ENCODE measurements at places on chromosomes 11 and 22.
A peak's percentile ranks its signal among the peaks of the same experiment; 100 is the strongest.

DNA sequence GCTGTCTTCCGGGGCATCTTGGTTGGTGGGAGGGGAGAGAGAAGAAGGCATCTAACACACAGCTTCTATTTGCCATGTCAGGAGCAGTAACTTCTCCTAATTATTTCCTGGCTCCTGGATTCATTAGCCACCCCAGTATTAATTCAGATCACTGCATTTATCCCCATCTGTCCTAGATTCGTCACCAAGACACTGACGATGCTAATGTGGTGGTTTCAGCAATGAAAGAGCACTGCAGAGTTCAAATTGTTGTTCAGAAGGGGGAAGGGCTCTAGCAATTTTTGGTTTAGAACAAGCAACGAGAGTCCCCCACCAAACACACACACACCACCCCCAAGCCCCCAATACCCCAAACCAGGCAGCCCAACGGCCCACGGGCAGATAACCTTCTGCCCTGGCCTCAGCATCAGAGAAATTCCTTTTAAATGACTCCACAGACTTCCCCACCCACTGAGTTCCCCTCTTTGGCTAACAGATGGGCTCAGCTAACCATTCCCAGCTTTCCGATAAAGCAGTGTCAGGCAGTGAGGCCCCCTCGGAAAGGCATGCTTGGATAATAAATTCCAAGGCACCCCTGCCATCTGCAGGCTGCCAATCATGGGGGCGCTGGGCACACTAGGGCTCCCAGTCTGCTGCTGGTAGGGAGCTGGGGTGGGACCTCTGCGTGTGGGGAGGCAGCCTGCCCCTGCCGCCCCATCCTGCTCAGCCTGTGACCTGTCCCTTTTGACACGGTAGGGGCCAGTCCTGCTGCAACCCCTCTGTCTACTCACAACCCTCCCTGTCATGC, 453.5 kb downstream of the MIAT start:
- peak; percentile 47 for DNase-seq

DNA sequence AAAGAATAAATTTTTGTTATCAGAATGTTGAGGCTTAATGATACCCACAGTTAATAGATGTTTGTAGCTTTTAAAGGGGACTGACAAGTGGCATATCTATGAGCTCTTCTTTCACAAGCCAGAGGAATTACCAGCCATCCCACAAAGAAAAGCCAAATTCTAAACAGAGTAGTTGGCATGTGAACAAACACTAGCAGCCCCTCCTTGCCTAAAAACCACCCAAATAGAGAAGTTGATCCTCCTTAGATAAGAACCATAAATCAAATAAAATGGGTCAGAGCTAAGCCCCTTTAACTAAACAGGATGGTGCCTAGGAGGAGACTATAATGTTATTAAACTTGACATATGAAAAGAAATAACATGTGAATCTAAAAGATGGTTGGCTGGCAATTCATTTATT, 11.4 kb downstream of the LPXN start:
- DNase-seq: no peak

GRCh38 chr22:28857288-28857687, 26.1 kb upstream of the ZNRF3 start:
- DNase-seq: no peak

GRCh38 chr11:57543593-57543992, 6.2 kb downstream of the SMTNL1 start:
- DNase-seq: no peak

DNA sequence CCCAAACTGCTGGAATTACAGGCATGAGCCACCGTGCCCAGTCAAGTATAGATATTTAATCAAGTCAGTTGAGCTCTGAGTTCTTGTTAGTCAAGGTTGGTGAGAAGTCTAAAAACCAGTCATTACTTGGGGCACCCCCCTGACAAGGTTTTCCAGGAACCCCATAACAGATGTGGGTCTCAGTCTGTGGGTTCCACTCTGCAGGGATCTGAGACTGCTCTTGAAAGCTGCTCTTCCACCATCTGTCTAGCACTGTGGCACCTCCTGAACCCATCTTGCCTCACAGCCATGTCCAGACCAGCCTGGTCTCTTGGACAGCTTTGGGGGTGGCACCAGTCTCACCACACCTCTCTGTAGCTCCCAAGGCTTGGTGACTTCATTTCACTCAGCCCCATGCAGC, 44.3 kb upstream of the PLET1 start:
- no peak for DNase-seq

Measured in posterior cingulate gyrus (tissue), 11 donors.